ENCODE measurements at places on chromosomes 16 and 17. TPM values are rescaled to one million over a fixed set of nuclear protein-coding genes. Genes with fewer than 3 reads are reported as not detected.

TOX3 gene
- total RNA-seq = not detected

ITGB3 gene
- total RNA-seq = 202 TPM

HIC1 gene
- 28.8 TPM for total RNA-seq

CNGB1 gene
- total RNA-seq = not detected

GRCh38 chr16:11296706-11297491, 15.8 kb upstream of the PRM1 start:
- DNase-seq = no peak

DNA sequence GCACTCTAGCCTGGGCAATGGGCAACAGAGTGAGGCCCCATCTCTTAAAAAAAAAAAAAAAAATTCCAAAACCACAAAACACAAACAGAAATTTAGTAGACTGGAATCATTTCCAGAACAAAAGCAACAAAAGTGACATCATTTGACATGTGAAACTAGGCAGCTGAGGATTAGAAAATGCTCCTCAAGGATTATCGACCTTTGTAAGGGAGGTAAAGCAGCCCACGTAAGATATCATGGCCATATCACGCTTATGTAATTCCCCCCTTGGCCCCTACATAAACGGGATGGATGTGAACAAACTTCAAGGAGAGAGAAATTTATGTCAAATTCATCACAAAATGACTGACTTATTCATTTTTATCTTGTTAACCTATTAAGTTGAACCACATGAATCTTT, 83.3 kb downstream of the WDR59 start:
- no peak for DNase-seq

DNA sequence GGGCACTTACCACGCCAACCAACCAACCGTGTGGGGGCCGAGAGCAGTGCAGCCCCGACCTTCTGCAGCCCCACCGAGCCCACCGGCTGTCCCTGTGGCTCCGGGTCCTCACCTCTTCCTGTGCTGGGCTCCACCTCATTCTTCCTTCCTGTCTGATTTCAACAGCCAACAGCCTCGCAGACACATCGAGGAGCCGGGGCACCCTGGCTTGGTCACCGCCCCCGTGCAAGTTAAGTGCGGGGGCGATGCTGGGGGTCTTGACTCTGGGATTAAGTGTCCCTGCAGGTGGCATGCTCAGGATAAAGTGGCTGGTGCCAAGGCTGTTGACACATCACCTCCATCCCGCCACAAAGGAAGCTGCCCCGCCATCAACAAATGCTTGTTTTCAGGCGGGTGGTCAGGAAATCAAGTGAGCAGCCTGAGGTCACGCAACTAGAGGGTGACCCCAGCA, at the start of gene NLRC3:
NLRC3 (minus strand) TSS at position 102 of the 451 bp plus-strand sequence. CDS start 12,367 bp downstream, outside the sequence.
- no peak for DNase-seq

GRCh38 chr17:44906763-44907728, 7.8 kb upstream of the EFTUD2 start:
- DNase-seq = no peak

- peak; percentile 44 for DNase-seq
Observed at GRCh38 chr17:79029327-79030009, 5.5 kb downstream of the C1QTNF1 start.

GRCh38 chr17:2400877-2401425, at the start of gene MNT:
Gene MNT, minus strand, starts transcription at chr17:2401060. Its CDS starts 348 bp downstream, at chr17:2400712.
- peak; percentile 93 for DNase-seq
